ENCODE measurements at places on chromosomes 2 and 18.
A peak's percentile ranks its signal among the peaks of the same experiment; 100 is the strongest.

GRCh38 chr18:58570360-58571064, 58.4 kb downstream of the ALPK2 start:
- no peak for DNase-seq
- no peaks in the 10 kb centered on the region for H3K27me3 ChIP-seq
- H3K27ac ChIP-seq: no peak overlapping the region
- H3K36me3 ChIP-seq: no peaks in the 10 kb centered on the region
- no peak overlapping the region for H3K4me3 ChIP-seq

DNA sequence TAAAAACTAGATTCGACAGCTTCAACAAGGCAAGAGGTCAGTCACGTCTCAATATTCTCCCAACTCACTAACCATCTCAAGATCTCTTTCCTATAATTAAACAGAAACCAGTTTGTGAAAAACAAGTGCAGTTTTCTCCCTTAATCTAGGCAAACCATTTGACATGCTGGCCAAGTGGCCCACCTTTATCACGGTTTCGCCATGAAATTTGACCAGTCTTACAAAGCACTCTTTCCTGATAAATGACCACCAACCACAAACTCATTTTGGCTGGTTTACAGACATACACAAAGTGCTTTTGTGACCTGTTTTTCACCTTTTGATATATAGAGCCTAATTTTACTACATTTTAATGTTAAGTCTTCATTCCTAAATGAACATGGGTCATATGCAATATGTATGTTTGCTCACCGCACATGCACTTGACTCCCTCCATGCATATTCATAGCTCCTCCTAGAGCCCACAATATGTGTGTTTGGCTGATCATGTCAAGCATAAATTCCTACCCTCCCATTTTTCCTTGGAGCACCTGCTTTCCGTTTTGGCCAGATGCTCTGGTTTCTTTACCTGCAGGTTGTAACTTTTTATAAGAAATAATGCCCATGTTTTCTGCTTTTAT, 385.1 kb downstream of the RAD51AP2 start:
- H3K27ac ChIP-seq: no peak overlapping the region
- no peak for DNase-seq
- H3K4me3 ChIP-seq: no peak overlapping the region
- H3K27me3 ChIP-seq: no peaks in the 10 kb centered on the region
- no peaks in the 10 kb centered on the region for H3K4me1 ChIP-seq

- DNase-seq: no peak
- peaks cover 3% of the 10 kb centered on the region for H3K4me1 ChIP-seq
- H3K27ac ChIP-seq: peak overlapping the region; percentile 97
Observed at GRCh38 chr2:208266936-208267335, 881 bp downstream of the PIKFYVE start.

DNA sequence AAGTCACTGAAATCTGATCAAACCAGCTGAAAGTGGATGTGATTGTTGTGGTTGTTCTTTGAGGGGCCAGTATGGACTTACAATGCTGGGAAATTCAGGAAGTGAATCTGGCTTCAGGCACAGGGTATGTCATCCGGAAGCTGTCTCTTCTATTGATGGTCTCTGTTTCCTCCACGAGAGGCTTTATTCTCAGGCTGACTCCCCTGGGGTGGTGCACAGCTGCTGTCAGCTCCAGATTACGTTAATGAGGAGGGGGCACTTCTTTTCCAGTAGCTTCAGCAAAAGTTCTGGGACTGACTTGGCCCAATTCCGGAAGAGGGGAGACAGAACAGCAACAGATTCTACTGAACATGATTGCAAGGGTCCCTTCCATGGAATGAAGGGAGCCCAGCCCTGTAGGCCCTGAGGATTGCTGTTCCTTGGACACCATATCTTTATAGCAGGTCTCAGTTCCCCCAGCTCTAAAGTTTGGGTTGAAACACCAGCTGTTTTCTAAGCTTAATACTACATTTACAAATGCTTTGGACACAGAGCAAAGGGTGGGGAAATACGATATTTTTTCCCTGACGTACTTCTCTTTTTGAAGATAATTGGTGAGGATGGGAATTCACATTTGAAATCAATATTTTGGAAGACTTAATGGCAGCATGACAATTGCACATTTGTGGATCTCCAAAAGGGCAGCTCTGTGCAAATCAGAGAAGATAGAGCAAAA, 400.9 kb downstream of the TSN start:
- H3K4me3 ChIP-seq: no peak overlapping the region
- no peak for DNase-seq
- H3K27ac ChIP-seq: no peak overlapping the region
- no peaks in the 10 kb centered on the region for H3K36me3 ChIP-seq
- H3K27me3 ChIP-seq: no peaks in the 10 kb centered on the region

DNA sequence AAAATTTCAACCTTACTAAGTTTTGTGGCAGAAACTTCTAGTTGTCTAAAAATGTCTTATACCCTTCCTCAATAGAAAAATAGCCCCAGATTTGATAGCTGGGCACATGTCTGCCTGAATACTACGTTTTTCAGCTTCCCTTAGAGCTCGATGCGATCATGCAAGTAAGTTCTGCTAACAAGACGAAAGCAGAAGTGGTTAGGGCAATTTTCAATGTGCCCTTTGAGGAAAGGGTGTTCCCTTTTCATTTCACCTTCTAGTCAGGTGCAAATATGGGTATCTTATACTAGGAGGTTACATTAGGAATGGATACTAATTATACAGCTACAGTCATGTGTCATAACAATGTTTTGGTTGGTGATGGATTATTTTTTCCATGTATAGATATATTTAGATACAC, 1572.1 kb upstream of the LRRTM1 start:
- no peak for DNase-seq
- H3K4me3 ChIP-seq: no peak overlapping the region
- no peaks in the 10 kb centered on the region for H3K27me3 ChIP-seq
- H3K4me1 ChIP-seq: no peaks in the 10 kb centered on the region

- no peaks in the 10 kb centered on the region for H3K36me3 ChIP-seq
- no peak overlapping the region for H3K4me3 ChIP-seq
Observed at GRCh38 chr2:199144036-199144435, 313.7 kb downstream of the SATB2 start.

- DNase-seq: no peak
- no peaks in the 10 kb centered on the region for H3K27me3 ChIP-seq
- H3K36me3 ChIP-seq: no peaks in the 10 kb centered on the region
- no peak overlapping the region for H3K27ac ChIP-seq
Observed at GRCh38 chr2:16278421-16279200, 338.3 kb downstream of the MYCN start.

DNA sequence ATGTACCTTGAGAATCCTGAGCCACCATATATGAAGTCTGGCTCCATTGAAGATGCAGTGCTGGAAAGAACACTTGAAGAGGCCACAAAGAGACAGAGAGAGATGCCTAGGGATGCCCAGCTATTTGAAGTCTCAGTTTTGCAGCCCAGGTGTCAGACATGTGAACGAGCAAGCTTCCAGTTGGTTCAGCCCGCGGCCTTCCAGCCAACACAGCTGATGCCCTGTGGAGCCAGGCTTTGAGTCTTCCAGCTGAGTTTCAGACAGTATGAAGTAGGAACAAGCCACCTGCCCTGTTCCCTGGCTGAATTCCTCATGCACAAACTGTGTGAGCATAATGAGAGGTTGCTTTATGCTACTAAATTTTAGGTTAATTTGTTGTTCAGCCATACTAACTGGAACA, 108.8 kb downstream of the SPHKAP start:
- DNase-seq: no peak
- no peaks in the 10 kb centered on the region for H3K27me3 ChIP-seq
- no peak overlapping the region for H3K4me3 ChIP-seq
- H3K4me1 ChIP-seq: no peaks in the 10 kb centered on the region

- peak within 1 kb of the TSS; percentile 95 for H3K4me3 ChIP-seq
- no peaks in the 10 kb centered on the region for H3K4me1 ChIP-seq
- DNase-seq: peak; percentile 89
- H3K36me3 ChIP-seq: no peaks in the 10 kb centered on the region
Observed at GRCh38 chr2:97995734-97996624, at the start of gene TMEM131. TSS of gene TMEM131 (minus strand) at chr2:97995948. CDS start at chr2:97995662, 286 bp downstream.

DNA sequence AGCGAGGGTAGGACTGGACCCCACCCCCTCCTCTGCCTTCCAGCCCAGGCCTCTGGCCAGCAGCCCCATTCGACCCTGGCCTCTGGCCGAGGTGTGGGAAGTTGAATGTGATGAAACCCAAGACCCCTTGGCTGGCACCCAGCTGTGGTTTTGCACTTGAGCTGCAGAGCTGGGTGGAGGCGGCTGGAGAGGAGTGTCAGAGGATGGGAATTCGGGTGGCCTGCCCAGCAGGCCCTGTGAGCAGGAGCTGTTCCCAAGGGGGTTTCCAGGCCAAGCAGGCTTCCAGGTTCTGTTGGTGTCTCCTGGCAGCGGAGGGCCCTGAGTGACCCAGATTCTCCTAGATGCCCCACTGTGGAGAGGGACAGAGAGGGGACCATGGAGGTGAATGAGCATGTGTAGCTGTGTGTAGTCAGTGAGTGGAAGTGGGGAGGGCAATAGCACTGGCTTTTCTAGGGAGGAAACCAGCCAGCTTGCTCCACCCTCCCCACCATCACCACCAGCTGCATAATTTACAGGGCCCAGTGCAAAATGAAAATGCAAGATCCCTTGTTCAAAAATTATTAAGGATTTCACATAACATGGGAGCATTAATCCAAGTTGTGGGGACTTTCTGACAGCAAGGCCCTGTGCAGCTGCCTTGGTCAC, 172.2 kb upstream of the HAAO start:
- H3K36me3 ChIP-seq: no peaks in the 10 kb centered on the region
- H3K4me1 ChIP-seq: peaks cover 4% of the 10 kb centered on the region
- no peak overlapping the region for H3K4me3 ChIP-seq
- DNase-seq: no peak
- peak overlapping the region; percentile 15 for H3K27ac ChIP-seq

DNA sequence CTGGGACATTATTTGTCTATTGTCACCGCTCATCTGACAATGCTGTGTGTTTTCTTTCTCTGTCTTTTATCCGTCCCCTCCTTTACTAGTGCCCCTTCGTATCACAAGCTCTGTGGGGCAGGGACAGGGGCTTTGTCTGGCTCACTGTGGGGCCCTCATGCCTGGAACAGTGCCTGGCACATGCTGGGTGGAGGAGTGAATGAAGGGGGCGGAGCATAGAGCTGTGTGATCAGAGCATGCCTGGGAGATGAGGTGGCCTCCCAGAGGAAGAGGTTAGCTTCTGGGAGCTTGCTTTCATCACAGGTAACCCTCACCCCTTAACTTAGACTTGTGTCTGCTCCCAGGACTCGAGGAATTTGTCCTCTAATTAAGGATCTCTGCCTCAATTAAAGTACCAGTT, 16.4 kb downstream of the MTCL1 start:
- no peaks in the 10 kb centered on the region for H3K27me3 ChIP-seq
- no peaks in the 10 kb centered on the region for H3K36me3 ChIP-seq
- no peaks in the 10 kb centered on the region for H3K4me1 ChIP-seq
- H3K4me3 ChIP-seq: no peak overlapping the region

DNA sequence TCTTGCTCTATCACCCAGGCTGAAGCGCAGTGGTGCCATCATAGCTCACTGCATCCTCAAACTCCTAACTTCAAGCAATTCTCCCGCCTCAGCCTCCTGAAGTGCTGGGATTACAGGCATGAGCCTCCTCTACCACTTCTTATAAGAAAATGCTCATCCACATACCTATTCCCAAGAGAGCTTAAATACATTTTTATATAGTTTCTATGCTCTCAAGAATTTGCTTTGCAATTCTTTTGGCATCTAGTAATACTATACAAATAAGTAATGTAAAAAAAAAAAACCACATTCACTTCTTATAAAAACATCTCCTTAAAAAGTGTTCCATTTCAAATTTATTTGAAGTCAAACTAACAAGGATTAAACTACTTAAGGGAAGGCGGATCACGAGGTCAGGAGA, 197.3 kb downstream of the DNAH7 start:
- H3K27me3 ChIP-seq: no peaks in the 10 kb centered on the region
- no peak overlapping the region for H3K27ac ChIP-seq
- H3K36me3 ChIP-seq: no peaks in the 10 kb centered on the region
- no peak for DNase-seq

- H3K27me3 ChIP-seq: no peaks in the 10 kb centered on the region
- no peak for DNase-seq
Observed at GRCh38 chr2:118169359-118170005, 81.2 kb downstream of the INSIG2 start.

- no peak for DNase-seq
- no peak overlapping the region for H3K27ac ChIP-seq
- H3K4me3 ChIP-seq: no peak overlapping the region
- no peaks in the 10 kb centered on the region for H3K36me3 ChIP-seq
Observed at GRCh38 chr2:173288561-173288960, 66.1 kb upstream of the CDCA7 start.

DNA sequence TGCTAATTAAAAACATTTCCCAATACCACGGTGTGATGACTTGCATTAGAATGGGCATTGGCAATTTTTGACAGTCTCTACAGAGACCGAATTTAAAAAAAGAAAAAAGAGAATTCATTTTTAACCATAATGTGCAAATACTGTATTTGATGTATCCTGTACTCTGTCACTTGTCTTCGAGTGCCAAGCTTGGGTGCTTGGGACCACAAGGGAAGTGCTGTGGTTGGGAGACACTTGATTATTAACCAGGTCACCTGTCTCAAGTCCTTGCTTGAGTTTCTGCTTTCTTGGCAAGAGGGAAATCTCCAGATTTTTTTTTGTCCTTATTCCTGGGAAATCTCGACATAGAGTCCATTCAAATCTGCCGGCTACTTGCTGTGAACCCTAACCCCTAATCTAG, 209.0 kb downstream of the MC4R start:
- no peaks in the 10 kb centered on the region for H3K4me1 ChIP-seq
- DNase-seq: no peak
- no peaks in the 10 kb centered on the region for H3K27me3 ChIP-seq
- no peaks in the 10 kb centered on the region for H3K36me3 ChIP-seq

- no peak overlapping the region for H3K4me3 ChIP-seq
- no peaks in the 10 kb centered on the region for H3K4me1 ChIP-seq
- H3K27me3 ChIP-seq: no peaks in the 10 kb centered on the region
- no peaks in the 10 kb centered on the region for H3K36me3 ChIP-seq
- no peak overlapping the region for H3K27ac ChIP-seq
Observed at GRCh38 chr2:149566652-149567051, 20.9 kb downstream of the MMADHC start.

DNA sequence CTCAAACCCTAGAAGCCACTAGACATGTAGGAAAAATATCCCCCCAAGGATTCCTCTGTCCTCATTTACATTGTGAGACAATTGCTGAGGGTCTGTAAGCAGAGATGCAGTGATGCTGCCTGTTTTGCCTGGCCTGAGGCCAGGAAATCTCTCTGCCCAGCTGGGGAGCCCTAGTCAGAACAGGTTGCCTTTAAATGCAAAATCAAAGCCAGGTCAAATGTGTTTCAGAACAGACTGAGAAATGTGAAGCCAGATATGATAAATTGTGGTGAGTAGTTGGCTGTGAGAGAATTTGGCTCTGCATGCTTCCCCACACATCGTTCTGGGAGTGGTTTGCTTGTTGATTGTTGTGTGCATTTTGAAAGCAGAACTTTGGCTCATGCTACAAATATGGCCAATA, 38.4 kb upstream of the NXPH2 start:
- no peaks in the 10 kb centered on the region for H3K4me1 ChIP-seq
- no peak overlapping the region for H3K4me3 ChIP-seq
- DNase-seq: no peak
- no peaks in the 10 kb centered on the region for H3K36me3 ChIP-seq
- no peaks in the 10 kb centered on the region for H3K27me3 ChIP-seq

GRCh38 chr2:98032086-98032485, 36.3 kb upstream of the TMEM131 start:
- H3K4me1 ChIP-seq: peaks cover 9% of the 10 kb centered on the region
- DNase-seq: no peak
- no peaks in the 10 kb centered on the region for H3K27me3 ChIP-seq
- no peak overlapping the region for H3K4me3 ChIP-seq
- H3K27ac ChIP-seq: no peak overlapping the region

GRCh38 chr2:205628422-205628821, 53.9 kb upstream of the NRP2 start:
- H3K27me3 ChIP-seq: no peaks in the 10 kb centered on the region
- H3K4me1 ChIP-seq: no peaks in the 10 kb centered on the region
- H3K4me3 ChIP-seq: no peak overlapping the region
- H3K36me3 ChIP-seq: no peaks in the 10 kb centered on the region
- DNase-seq: no peak
